ENCODE measurements at places on chromosomes 7 and 10.
A peak's percentile ranks its signal among the peaks of the same experiment; 100 is the strongest.

DNA sequence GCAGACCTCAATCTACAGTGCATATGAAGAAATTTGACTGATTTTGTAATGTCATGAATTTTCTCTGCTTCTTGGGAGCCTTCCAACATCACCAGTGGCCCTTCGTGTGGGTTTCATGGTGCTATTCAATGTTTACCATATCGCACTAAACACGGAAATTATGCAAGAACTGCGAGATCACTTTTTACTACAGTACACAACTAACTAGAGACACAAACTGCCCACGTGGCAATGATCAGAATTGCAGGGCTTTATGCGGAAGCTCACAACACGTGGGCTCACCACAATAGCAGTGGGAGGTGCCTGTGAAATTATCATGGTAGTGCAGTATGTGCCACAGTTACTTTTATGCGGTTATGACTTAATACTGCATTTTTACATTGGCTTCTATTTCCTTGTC, 449.7 kb upstream of the KLF6 start:
- peak; percentile 80 for DNase-seq

GRCh38 chr7:151218170-151218569, 7.9 kb upstream of the H2BK1 start:
- DNase-seq: no peak

- DNase-seq: no peak
Observed at GRCh38 chr10:114347241-114347640, 57.1 kb downstream of the AFAP1L2 start.

DNA sequence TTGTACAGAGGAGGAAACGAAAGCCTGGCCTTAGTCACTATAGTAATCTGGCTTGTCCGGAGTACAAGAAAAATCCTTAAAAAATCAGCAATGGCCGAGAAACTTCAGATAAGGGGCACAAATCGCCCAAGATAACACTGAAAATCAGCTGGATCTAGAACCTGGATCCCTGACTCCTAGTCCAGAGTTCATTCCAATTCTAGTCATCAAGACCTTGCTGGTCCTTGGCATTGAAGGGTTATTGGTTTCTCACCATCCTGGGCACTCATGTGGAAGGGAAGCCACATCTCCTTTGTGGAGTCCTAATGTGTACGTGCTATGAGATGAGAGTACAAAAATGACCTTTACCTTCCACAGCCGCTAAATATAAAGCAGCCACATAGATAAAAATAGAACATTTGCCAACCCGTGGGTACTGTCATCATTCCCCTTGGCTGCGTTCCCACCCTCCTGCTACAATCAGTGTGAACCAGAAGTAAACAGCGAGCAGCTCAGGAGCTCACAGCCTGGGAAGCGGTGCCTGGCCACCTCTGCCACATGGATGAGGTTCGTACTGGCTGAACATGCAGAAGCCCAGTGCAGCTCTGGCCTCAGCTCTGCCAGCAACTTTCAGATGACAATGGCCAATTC, 116.0 kb upstream of the PDLIM1 start:
- no peak for DNase-seq

DNA sequence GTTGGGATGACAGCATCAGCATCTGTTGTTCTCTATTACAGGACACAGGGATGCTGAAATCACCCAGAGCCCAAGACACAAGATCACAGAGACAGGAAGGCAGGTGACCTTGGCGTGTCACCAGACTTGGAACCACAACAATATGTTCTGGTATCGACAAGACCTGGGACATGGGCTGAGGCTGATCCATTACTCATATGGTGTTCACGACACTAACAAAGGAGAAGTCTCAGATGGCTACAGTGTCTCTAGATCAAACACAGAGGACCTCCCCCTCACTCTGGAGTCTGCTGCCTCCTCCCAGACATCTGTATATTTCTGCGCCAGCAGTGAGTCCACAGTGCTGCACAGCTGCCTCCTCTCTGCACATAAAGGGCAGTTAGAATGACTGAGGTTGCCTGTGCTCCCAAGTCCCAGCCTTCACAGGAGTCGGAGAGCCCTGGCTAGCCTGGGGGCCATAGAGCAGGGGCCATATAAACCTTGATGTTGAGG, 142.2 kb upstream of the PRSS58 start:
- DNase-seq: no peak

- no peak for DNase-seq
Observed at GRCh38 chr7:3440509-3440908, 139.5 kb downstream of the SDK1 start.

- DNase-seq: no peak
Observed at GRCh38 chr7:2079332-2080059, 153.2 kb downstream of the MAD1L1 start.

- DNase-seq: no peak
Observed at GRCh38 chr7:44103923-44104859, at the start of gene AEBP1. Gene AEBP1 (plus strand): TSS chr7:44104345. CDS start chr7:44104666, 321 bp downstream.

DNA sequence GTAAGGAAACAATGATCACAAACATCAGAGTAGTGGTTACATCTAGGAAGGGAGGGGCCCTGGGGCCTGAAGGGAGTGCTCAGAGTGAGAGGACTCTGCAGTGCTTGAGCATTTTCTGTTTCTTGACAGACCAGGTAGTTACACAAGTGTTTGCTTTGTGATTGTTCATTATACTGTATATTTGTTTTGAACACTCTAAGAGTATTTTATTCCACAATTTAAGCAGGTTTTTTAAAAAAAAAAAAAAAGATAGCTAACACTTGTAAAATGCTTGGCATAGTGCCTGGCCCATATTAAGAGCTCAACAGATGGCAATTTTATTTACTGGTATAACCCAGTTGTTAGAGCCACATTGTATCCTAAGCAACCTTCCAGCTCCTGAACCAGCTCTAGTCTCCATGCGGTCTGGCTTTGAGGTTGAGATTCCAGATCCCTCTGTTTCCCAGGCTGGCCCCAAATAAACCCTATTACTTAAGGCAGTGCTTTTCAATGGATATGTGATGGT, 20.1 kb upstream of the ATXN7L1 start:
- no peak for DNase-seq

GRCh38 chr7:47953822-47954221, 5.6 kb upstream of the PKD1L1 start:
- DNase-seq: no peak

GRCh38 chr10:127986531-127987466, 79.9 kb downstream of the PTPRE start:
- DNase-seq: no peak

- no peak for DNase-seq
Observed at GRCh38 chr10:102675666-102676533, 31.6 kb downstream of the TRIM8 start.

DNA sequence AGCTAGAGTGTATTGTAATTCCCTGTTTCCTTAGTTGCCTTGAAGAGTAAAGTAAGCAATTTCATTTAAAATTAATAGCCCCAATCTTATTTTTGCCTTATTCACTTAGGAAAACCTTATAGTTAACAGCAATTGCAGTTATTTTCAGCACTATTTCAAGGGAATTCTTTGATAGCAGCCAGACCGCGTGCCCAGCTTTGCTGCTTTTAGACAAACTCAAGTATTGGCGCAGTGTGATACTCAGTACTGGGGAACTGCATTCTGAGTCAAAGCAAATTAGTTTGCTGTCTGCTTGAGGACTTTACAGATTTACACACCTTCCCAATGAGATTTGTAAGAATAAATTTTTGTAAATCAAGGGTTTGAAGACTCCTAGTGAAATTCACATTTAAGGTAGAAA, 21.2 kb downstream of the PRKG1 start:
- DNase-seq: no peak

GRCh38 chr10:436911-437665, 252.4 kb downstream of the DIP2C start:
- no peak for DNase-seq

GRCh38 chr10:13503745-13504463, 24.9 kb downstream of the BEND7 start:
- DNase-seq: no peak

DNA sequence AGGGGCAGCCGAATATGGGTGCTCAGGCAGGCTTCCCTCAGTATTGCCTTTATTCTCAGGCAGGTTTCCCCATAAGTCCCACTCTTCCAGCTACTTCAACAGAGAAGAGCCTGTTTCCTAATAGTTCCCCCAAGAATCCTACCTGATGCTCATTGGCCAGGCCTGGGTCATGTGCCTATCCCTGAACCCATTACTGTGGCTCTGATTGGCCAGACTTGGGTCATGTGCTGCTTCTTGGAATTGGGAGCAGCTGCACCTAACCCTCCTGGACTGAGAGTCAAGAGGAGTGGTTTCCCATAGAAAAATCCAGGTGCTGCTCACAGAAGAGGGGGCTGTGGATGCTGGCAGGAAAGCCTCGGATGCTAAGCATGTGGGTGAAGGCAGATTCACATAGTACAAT, 21.7 kb downstream of the OPALIN start:
- no peak for DNase-seq

DNA sequence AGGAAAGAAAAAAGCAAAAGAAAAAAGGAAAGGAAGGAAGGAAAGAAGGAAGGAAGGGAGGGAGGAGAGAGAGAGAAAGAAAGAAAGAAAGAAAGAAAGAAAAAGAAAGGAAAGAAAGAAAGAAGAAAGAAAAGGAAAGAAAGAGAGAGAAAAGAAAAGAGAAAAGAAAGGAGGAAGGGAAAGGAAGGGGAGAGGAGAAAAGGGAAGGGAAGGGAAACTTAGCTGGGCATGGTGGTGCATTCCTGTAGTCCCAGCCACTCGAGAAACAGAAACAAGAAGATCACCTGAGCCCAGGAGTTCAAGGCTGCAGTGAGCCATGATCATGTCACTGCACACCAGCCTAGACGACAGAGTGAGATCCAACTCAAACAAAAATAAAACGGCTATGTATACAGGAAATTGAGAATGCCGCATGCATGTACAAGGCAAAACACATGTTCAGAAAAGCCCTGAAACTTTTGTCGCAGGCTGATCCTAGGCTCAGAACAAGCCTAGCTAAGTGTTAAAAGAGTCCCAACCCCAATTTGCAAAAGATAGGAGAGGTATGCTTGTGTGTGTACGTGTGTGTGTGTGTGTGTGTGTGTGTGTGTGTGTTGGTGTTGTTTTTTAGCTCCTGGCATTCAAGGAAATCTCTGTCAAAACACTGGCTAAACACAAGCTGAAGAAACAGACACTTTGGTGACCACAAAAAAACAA, 6.6 kb upstream of the NPC1L1 start:
- DNase-seq: no peak

DNA sequence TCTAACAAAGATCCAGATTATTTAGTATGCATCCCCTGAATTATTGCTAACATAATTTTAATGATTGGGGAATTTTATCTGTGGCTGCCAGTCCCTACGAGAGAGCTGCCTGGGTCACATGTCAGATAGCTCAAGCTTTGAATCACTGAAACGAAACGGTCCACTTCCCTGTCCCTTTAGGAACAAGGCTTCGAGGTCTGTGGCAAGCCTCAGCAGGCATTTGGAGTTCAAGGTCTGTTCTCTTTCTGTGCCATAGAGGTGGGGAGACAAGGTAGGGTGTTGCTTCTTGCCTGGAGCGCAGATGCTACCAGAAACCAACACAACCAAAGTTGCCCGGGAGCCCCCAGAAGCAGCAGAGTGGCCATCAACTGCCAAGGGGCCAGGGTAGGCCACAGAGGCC, 13.9 kb upstream of the SH2D4B start:
- DNase-seq: no peak

GRCh38 chr10:97708976-97709946, 4.3 kb upstream of the MARVELD1 start:
- peak; percentile 15 for DNase-seq

- DNase-seq: no peak
Observed at GRCh38 chr10:81108516-81109199, 571.0 kb downstream of the SH2D4B start.

DNA sequence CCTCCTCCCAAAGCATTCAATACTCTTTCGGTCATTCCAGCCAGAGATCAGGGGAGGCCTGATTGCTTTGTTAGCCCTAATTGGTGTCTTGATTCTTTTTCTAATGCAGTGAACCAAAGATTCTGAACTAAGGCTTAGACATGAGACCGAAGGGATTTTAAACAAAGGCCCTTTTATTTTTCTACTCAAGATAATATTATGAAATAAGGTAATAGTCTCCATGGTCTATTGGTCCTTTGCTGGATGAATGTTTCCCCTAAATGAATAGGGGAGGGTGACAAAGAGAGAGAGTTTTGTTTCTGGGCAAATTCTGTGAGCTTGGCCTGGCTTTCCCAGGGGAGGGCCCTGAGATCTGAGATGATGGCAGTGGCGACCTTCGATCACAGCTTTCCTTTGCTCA, 449.1 kb downstream of the TYW1 start:
- no peak for DNase-seq

GRCh38 chr7:72444026-72444776, 32.1 kb upstream of the CALN1 start:
- no peak for DNase-seq
